Activated T-helper 2 cell treated with anti-CD3 and anti-CD28 coated beads, Interferon-gamma antibody, Interleukin-2, Interleukin-4, amounts not matched to agents 10 μg/mL and 5 μg/mL and 100 μg/mL, durations not matched to agents 14 hours and 24 hours and 36 hours (primary cell): ENCODE measurements at places on chromosomes 6 and 20.

DNA sequence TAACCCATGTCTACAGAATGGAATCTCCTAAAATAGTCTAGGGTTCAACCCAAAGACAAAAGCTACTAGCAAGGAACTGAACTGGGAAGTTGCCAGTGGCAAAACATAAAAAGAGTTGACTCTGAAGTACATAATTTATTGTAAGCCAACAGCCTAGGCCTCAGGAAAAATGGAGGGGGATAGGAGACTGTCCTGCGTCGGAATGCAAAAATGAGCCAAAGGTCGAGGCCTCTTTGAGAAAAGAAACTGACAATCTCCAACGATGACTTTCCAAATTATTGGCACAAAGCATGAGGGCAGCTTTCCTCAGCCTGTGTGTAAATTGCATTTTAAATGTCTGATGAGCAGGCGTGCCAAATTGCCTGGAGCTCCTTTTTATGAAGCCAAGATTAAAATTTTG is 2.1 kb downstream of the COL12A1 start:
- DNase-seq = no peak

- DNase-seq = no peak
These were observed 91.7 kb downstream of the ERMARD start for GRCh38 chr6:169843110-169843509.

DNA sequence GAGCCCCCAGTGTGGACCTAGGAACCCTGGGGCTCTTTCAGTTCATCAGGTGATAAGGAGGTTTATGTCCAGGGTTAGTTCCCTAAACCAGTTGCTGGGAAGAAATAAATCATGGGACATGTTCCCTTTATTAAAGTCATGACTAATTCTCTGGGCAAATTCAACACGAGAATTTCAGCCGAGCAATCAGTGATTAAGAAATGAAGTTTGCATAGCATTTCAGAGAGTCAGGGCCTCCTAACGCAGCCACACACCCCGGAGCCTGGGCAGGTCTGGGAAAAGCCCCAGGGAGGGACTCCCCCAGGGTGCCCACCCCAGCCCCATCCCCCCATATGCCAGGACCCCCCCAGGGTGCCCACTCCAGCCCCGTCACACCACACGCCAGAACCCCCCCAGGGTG is 20.1 kb downstream of the SLCO4A1 start:
- DNase-seq = no peak

- DNase-seq = no peak
These were observed 21.4 kb downstream of the UBE3D start for GRCh38 chr6:83044091-83044768.

GRCh38 chr20:46347841-46348803 is 39.8 kb upstream of the CDH22 start:
- DNase-seq = no peak

GRCh38 chr6:42610416-42610815 is 46.6 kb downstream of the UBR2 start:
- no peak for DNase-seq

DNA sequence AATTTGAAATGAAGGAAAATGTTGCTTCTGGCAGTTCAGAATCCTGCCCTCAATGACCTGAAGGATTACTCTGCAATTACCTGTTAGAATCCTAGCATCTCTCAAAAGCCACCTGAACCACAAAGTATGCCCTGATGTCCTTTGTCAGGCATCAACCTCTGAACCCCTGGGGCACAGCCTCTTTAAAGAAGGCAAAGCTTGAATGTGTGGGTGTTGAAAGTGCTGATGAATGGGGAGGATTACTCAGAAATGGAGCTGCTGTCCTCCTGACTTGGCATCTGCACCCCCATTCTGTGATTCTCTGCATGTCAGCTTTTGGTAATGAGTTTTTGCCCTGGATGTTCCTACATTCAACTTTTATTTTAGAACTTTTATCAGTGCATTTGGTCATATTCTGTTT is 179.2 kb downstream of the PKHD1 start:
- DNase-seq = no peak

- no peak for DNase-seq
These were observed 28.9 kb downstream of the TBC1D7 start for GRCh38 chr6:13299403-13299821.

DNA sequence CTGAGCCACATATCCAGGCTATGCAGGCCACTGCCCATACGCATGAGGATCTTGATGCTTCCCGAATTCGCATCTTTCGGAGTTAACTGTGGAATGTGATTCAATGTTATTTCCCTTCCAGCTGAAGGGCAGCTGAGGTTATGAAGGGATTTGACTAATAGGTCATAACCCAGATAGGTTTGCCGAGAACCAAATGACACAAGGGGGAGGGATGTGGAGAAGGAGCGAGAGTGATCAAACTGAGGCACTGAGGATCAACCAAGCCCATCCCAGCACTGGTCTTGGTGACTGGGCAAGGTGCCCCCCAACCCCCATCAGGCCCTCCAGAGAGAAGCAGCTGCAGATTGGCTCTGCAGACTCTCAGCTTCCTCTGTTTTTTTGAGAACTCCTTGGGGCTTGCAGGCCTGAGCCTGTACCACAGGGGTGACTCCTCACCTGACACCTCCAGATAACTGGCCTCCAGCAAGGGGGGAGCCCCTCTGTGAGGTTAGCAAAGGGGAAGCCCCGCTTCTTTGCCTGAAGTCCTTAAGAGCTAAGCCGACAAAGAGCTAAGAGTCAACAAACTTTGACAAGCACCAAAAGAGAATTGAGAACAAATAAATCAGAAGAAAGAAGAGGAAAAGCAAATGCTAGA is 185.9 kb downstream of the PDE7B start:
- DNase-seq = no peak

GRCh38 chr20:37494301-37494700 is 26.7 kb upstream of the NNAT start:
- DNase-seq = no peak

DNA sequence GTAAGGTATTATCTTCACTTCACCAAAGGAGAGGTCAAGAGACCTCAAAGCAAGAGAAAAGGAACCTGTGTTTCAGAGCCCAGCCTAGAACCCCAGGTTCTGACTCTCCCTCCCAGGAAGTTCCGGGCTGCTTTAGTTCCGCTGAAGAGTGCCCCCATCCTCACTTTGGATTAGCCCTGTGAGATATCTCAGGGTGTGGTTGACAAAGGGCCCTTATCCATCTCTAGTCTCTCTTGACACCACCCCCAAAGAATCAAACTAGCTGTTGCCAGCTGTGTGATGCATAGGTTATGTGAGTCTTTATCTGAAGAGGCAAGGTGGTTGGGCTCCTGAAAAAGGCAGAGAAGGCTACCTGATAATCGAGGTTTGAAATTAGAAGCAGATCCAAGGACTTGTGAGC is 20.6 kb downstream of the BRPF3 start:
- DNase-seq = no peak

DNA sequence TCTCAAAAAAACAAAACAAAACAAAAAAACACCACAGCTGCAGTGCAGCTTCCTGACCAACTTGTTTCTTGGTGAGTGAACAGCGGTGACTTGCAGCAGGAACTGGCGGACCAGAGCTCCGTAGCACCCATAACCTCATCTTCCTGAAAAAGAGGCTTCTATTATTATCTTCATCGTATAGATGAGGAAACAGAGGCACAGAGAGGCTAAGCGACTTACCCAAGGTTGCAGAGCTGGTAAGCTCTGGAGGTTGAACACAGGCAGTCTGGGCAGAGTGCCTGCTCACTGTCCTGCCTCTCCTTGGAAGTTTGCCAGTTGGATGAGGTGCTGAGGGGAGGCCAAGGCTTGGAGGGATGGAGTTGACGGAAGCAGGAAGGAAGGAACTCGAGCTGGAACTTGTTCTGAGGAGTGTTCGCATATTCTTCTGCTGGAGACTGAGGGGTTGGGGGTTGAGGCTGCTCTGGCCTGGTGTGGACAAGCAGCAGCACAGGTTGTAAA is 47.9 kb upstream of the CCDC167 start:
- no peak for DNase-seq

- DNase-seq = no peak
These were observed 51.0 kb upstream of the ZFP64 start for GRCh38 chr20:52242237-52243230.

GRCh38 chr6:56709650-56710049 is 67.0 kb upstream of the DST start:
- DNase-seq = no peak

DNA sequence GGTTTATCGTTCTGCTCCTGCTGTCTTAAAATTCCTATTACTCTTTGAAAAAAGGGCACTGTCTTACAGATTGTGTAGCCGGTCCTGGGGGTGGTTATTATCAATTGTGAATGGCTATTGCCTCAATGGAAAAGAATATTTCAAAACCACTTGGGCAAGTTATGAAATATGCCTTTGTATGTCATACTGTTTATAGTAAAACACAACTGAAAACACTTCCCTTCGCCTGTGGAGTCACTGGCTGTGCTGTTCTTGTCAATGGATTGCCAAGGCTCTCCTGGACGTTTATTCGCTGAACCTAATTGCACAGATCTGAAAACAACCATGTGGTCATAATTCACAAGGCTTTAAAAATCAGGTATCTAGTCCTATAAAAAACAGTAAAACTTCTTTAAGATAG is 47.8 kb upstream of the TAGAP start:
- DNase-seq = no peak

DNA sequence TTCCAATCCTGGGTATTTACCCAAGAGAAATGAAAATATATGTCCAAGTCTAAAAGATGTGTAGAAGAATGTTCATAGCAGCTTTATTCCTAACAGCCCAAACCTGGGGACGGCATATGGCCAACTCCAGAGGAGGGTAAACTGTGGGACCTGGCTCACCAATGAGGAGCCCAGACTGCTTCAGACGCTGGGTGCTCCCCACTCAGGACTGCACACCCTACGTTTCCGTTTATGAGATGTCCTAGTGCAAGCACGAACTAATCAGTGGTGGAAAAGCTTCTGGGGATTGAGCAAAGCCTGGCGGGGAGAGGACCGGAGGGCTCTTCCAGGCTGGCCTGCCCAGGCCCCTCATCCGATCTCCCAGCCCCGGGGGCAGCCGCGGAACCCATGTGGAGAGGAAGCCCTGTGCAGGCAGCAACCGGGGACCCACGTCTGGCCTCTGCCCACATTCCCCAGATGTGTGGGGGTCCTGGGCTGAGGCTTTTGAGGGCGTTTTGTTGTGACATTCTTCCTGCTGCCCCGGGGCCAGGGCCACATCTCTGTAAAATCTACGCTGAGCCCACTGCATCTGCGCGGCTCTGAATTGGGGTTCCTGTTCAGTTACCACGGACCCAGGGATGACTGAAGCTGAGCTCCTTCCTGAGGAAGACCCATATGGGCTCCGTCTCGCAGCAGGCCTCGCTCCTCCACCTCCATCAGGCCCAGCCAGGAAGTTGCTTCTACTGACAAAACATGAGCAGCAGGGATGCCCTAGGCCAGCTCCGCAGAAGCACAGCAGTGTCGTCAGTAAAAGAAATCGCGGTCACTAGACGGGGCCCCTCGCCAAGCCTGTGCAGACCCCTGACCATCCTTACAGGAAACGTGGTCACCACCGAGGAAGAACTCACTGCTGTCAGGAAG is 188.0 kb downstream of the DLL1 start:
- no peak for DNase-seq

- DNase-seq = no peak
These were observed 833 bp downstream of the RAB5IF start for GRCh38 chr20:36606158-36607066.

DNA sequence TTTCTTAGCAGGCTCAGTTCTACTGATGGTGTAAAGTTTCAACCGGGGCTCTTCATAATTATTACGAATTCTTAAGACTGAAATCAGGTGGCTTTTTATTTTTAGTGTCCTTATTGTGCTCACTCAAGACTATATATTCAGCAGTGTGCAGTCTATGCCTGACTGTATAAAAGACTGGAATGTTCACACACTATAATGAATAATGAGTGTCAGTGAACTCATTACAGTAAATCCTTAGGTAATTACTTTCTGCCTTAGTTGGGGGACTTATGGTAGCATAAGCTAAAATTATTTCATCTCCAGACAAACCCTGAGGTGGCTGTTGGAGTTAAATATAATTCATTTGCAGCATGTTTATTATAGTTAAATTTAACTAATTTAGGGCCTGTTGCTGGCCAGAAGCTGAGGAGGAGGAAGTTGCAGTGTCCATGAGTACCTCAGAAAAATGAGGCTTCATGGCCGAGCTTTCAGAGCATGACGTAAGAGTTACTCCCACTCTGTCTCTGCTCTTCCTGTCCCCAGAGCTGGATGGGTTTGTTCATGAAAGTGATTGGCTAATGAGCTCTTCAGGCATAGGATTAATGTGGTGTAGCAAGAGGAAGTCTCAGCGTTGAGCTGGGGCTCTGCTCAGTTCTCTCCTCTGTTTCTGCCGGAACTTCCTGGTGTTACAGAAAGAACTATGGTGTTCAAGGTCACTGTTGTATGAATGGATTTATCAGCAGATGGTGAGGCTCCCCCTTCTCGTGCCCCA is 335.7 kb downstream of the NRN1 start:
- no peak for DNase-seq

GRCh38 chr6:11972270-11972669 is 39.8 kb upstream of the HIVEP1 start:
- no peak for DNase-seq

DNA sequence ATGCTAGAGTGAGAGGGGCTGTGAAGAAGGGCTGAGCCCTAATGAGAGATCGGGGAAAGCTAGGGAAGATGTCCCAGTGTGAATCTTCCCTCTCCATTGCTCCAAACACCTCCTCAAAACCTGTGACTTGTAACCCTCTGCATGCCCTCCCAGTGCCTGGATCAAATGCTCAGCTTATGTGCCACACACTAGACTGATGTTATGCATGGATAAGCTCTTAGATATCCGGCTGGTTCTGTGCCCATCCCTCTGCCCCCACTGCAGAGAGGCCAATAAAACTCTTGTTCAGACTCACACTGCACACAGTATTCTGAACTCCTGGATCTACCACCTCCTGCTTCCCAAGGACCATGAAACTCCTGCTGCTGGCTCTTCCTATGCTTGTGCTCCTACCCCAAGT is at the start of gene DEFB118:
Gene DEFB118, plus strand, starts transcription at position 301 of the 400 bp plus-strand sequence. Its CDS starts 50 bp downstream, at position 351.
- no peak for DNase-seq

DNA sequence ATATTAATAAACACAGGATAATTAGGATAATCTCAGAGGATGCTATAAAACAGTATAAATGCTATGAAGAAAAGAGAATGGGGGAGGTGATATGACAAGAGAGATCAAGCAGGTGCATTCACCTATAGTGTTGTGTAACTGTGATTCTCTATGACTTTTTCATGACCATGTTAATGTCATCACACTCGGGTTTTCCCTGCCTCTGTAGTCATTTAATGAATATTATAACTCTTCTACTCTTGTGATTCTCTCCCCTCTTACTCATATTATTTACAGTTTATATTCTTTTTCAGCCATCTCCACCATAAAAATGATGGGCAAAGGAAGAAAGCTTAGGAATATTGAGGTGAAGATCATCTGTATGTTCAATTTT is 106.9 kb upstream of the SGK1 start:
- no peak for DNase-seq

- DNase-seq = no peak
These were observed 213.9 kb downstream of the TTLL2 start for GRCh38 chr6:167538746-167539145.

DNA sequence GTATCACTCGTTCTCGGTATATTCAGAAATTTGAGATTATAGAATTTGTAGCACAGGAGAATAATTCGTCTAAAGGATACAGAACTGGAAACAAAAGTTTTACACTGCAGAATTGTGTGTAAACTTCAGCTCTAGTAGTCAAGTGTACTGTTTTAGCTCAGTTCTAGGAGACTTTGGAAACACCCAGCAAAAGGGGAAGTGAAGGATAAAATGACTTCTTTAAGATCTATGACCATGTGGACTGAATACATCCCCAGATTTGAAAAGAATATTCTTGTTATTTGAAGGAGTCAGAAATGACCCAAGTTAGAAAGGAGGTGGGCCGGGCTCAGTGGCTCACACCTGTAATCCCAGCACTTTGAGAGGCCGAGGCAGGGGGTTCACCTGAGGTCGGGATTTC is 174.0 kb upstream of the FOXQ1 start:
- no peak for DNase-seq
